ENCODE measurements at places on chromosomes 1 and 21.

DNA sequence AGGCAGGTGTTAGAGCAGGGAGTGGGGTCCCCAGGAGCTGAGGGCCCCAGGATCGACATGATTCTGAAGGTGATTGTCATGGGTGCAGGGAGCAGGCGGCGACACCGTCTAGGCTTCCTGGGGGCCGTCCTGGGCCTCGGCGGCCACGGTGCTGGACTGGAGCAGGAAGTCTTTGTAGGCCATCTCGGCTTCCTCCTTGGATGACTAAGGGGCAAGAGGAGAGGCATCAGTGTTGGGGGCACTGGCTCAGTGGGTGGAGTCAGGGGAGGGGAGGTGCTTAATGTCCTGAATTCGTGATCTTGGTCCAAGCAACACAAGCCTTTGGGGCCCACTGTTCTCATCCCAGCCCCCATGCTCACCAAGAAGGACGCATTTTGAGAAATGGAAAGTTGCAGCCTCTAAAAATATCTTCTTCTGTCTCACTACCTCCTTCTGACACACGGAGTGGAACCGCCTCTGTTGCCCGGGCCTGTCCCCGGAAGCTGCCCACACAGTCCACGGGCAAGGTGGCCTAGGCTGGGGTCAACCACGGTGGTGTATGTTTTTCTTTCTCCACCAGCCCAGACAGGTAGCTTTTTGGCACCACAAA, 8.6 kb upstream of the FCMR start:
- peak; percentile 41 for DNase-seq

GRCh38 chr1:54475946-54476516, 69.8 kb upstream of the SSBP3 start:
- no peak for DNase-seq

GRCh38 chr1:15311880-15312279, 64.9 kb downstream of the FHAD1 start:
- no peak for DNase-seq

- no peak for DNase-seq
Measured at GRCh38 chr1:107479865-107480350, 339.1 kb downstream of the NTNG1 start.

- DNase-seq = no peak
Measured at GRCh38 chr1:92701147-92701546, 83.8 kb downstream of the EVI5 start.

DNA sequence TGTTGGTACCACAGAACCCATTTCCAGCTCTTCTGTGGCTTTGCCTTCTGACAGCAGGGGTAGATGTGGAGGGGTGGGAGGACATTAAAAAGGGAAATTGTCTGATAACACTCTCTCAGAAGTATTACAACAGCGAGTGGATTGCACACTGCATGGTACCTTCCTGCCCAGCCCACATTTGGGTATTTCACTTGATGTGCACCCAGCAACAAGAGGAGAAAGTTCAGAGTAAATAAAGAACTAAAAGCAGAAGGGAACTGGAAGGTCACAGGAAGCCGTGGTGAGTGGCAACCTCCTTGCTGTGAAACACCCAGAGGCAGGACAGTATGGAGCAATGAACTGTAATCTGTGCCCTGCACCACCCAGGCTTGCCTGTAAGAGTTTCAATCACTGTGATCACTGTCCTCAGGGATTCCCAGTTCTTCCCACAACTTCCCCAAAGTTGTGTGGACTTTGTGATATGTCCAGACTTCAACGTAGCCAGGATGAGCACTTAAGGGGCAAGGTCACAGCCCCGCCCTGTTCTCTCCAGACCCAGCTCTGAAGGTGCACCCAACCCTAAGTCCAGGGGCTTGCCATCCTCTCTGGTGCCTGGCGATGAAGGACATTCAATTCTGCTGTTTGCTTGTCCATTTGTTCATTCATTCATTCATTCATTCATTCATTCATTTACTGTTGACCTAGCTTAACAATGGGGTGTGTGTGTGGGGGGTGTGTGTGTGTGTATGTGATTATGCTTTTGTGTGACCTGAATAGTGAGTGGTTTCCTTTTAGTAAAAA, 18.7 kb upstream of the F5 start:
- peak; percentile 78 for DNase-seq

GRCh38 chr1:225474986-225475820, 47.4 kb upstream of the LBR start:
- peak; percentile 69 for DNase-seq

DNA sequence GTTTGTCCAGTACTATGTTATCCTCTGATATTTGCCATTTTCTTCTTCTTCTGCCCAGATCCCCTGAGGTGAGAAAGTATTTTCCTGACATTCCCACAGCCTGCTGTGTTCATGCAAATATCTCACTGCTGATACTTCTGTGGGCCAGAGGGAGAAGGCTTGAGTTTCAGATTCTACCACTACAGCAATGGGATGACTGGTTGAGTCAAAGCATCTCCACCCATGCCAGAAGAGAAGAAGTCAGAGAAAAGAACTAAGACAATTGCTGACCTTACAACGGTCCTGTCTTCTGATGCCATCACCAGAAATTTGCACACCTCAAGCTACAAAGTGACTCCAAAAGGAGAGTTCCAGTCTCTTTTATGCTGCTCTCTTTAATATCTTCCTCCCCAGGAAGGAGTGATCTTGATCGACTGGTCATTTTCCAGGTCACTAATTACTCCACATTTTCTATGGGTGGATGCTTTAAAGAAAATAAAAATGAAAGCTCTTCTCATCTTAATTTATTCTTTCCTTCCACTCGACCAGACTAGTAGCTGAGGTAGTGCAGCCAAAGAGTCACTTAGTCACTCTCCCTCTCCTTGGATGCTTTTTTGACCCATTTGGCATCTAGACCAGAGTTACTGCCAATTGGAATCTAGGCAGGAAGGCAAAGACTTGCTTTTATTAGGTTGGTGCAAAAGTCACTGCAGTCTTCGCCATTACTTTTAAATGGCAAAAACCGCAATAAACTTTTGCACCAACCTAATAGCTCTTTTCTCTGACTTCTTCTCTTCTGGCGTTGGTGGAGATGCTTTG, 195.1 kb downstream of the PTPRC start:
- DNase-seq = no peak

DNA sequence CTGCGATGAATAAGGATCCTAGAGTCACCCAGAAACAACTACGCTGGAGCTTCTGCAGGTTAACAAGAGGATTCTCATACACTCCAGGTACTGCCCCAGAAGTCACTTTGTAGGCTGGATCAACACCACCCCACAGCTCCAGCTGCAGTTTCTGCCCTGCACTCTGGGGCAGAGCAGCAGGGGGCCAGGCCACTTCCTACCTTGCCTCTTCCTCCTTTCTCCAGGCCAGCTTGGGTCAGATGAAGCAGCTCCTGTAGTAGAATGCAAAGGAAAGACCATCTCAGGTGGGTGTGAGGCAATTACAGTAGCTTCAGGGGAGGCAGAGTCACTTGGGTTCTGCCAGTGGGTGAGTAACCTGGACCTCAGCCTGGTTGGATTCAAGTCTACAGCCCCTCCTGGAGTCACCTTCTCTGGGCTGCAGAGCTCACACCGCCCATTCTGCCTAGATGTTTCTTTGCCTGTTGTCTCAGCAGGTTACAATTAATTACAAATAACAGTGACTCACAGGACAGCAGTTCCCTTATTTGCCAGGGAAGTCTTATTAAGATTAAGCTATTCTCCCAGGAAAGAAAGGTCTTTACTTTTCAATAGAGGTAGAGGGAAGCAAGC, 24.4 kb upstream of the BCAR3 start:
- DNase-seq = no peak

GRCh38 chr21:35730325-35730724, 330.0 kb downstream of the SETD4 start:
- DNase-seq = no peak

DNA sequence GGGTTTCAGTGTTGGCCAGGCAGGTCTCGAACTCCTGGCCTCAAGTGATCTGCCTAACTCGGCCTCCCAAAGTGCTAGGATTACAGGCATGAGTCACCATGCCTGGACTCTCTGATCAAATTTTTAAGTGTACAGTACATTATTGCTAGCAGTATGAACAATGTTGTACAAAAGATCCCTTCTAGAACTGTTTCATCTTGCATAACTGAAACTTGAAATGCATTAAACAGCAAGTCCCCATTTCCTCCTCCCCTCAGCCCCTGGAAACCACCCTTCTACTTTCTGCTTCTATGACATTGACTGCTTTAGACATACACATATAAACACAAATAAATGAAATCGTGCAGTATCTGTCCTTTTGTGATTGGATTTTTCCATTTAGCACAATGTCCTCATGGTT, 463.4 kb downstream of the PTPRC start:
- DNase-seq = no peak

- DNase-seq = no peak
Measured at GRCh38 chr1:40132383-40133311, 28.5 kb upstream of the RLF start.

DNA sequence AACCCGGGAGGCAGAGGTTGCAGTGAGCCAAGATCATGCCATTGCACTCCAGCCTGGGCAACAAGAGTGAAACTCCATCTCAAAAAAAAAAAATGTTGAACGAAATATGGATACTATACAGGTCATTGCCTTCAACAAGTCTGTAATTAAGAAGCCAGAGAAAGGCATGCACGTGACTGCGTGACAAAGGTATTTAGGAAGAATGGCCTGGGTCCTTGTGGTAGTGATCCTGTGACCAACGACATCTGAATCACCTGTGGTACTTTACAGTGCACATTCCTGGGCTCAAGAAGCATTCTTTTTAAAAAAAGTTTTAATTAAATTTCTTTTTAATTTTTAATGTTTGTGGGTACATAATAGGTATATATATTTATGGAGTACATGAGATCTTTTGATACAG, 115.0 kb downstream of the GREM2 start:
- DNase-seq = no peak

DNA sequence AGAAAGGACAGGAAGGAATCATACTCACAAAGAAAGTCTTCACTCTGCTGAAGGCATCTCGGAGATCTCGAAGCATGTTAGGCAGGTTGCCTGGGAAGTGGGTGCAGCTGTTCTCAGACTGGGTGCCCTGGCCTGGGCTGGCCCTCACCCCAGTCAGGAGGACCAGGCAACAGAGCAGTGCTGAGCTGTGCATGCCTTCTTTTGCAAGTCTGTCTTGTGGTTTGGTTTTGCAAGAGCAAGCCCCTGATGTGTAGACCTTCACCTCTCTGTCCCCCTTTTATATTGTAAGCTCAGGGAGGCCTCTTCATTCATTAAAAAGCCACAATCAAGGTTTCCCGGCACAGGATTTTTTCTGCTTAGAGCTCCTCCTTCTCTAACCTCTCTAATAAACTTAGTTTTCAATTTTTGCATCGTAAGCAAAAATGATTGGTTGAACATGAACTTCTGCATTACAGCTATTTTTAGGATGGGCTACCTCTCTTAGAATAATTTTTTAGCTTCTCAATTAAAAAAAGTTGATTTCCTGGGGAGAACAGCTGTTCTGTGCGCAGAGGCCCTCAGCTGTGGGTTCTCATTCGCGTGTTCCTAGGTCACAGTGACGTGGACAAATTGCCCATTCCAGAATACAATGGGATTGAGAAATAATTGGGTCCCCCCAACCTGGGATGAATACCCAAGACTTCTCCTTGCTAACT, at the start of gene IL10:
TSS of gene IL10 (minus strand) at position 252 of the 695 bp plus-strand sequence. CDS start at position 193, 59 bp downstream.
- DNase-seq = no peak

GRCh38 chr1:46523496-46524353, 27.7 kb downstream of the KNCN start:
- DNase-seq = no peak

GRCh38 chr1:243264717-243265116, 8.9 kb downstream of the SDCCAG8 start:
- no peak for DNase-seq

GRCh38 chr21:41918561-41919358, 35.1 kb downstream of the C2CD2 start:
- no peak for DNase-seq

GRCh38 chr1:56190806-56191365, 388.5 kb downstream of the PLPP3 start:
- no peak for DNase-seq

DNA sequence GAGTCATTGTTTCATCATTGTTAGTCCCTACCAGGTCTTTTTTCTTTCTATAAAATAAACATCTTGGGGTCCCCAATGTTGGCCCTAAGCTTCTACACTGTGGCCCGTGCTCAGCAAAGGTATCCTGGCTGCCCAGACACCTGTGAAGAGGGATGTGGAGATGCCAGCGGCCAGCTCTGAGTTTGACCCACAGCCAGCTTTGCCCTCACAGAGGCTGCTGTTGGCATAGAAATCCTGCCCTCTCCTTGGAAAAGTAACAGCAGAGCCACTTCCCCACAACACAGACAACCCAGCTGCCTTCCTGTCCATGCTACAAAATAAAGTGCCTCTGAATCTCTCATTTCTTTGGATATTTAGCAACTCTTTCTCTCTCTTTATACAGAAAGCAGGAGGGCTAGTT, 6.0 kb downstream of the TRIM62 start:
- DNase-seq = no peak

DNA sequence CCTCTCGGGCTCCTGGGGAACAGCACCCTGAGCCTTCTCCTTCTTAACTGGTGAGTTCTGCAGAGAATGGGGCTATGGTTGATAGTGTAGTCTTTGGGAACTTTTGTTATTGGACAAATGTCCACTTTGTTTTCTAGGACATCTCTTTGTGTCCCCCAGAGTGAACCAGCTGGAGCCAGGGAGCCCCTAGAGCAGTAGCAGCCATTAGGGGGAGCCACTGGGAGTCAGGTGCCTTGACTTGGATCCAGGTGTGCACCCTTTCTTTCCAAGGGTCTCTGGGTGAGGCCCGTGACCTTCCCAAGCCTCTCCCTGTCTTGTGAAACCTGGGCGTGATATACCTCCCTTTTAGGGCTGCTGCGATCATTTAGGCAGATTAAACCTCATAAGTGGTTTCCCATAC, 36.9 kb downstream of the ABCG1 start:
- no peak for DNase-seq

DNA sequence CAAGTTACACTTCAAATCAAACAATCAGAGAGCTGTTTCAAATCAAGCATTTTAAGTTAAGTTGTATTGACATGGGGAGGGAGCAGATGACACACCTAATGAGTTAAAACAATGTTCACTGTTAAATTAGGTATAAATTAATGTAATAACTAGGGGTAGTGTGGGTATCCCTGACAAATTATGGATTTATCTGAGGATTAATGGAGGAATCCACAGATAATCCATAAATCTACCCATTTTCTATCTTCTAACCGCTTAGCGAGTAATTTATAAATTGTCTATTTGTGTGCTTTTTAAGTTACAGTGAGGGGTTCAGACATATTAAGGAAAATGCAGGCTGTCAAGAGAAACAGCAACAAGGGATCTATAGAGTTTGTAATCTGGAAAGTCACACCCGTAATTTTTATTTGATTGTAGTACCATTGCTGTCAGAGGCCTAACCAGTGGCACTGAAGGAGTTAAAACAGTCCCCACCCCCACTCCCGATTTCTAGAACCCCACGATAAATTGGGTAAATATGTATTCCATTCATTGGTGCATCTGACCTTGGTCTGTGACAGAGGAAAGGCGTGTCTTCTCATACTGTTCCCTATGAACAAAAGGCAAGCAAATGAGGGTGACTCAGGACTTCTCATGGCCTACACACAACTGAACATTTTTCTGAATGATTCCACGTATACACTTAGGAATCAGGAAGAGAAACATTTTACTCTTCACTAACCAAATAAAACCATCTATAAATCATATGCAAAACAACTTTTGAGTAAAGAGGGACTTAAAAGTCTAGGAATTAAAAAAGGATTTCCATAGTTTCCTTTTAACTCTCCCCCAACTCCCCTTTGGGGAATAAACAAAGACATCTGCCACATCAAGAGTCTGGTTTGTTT, 7.4 kb downstream of the IRF2BP2 start:
- no peak for DNase-seq

- no peak for DNase-seq
Measured at GRCh38 chr1:5830771-5831599, 161.2 kb downstream of the NPHP4 start.

Data from activated CD8-positive, alpha-beta T cell treated with anti-CD3 and anti-CD28 coated beads, Interleukin-2, amount 10 ng/mL, durations not matched to agents 7 days and 5 days (primary cell).